HFFc6 (cell line): ENCODE measurements at places on chromosomes 3 and 15.

DNA sequence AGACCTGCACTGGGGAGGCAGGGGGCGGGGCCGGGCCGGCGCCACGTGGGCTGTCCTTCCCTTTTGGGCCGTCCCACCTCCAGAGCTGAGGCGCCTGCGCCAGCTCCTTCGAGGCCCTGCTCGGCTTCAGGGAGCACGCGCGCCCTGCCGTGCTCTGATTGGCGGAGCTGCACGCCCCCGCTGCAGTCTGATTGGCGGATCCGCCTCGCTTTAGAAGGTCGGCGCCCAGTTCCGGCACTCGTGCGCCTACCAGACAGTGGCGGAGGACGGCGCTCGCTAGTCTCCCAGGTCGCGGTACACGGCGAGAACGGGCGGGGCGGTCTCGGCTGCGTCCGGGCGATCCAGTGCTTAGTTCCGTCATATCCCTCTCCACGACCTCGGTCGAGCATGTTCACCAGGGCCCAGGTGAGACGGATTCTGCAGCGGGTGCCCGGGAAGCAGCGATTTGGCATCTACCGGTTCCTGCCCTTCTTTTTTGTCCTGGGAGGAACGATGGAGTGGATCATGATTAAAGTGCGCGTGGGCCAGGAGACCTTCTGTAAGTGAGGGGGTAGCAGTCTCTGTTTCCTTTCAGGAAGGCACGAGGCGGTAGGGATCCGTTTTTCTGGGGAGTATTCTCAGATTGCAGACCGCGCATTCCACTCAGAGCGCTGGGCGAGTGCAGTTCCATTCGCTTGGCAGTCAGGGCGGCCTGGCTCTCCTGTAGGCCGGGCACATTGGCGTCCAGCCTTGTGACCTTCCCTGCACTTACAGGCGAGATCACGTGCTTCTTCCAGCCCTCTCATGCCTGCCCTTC lies at the start of gene UQCC5:
Gene UQCC5 (plus strand): TSS at position 237 of the 796 bp plus-strand sequence. CDS start 151 bp downstream, at position 388.
- peak; percentile 98 for DNase-seq

GRCh38 chr3:160444411-160444810 lies 5.2 kb downstream of the TRIM59 start:
- no peak for DNase-seq

- DNase-seq = peak; percentile 40
Measured at GRCh38 chr3:39126532-39127071, 19.1 kb downstream of the TTC21A start.

DNA sequence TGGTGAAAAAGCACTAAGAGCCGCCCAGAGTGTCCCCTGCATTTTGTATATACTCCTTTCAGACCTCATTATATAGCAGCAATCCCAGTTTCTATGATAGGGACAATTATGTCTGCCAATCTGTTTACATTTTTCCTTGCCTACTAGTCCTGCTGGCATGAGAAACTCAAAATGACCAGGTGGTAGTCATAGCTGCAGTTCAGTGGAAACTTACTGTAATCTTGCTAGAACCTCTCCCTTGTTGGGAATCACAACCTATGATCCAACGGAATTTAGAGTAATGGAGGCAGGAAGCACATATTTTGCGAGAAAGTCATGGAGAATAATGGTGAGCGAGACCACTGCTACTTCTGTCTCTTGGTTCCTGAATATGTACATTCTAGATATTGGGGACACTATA lies 28.6 kb upstream of the MINAR1 start:
- peak; percentile 59 for DNase-seq

- peak; percentile 45 for DNase-seq
Measured at GRCh38 chr15:99729920-99730319, 3.3 kb downstream of the LYSMD4 start.

DNA sequence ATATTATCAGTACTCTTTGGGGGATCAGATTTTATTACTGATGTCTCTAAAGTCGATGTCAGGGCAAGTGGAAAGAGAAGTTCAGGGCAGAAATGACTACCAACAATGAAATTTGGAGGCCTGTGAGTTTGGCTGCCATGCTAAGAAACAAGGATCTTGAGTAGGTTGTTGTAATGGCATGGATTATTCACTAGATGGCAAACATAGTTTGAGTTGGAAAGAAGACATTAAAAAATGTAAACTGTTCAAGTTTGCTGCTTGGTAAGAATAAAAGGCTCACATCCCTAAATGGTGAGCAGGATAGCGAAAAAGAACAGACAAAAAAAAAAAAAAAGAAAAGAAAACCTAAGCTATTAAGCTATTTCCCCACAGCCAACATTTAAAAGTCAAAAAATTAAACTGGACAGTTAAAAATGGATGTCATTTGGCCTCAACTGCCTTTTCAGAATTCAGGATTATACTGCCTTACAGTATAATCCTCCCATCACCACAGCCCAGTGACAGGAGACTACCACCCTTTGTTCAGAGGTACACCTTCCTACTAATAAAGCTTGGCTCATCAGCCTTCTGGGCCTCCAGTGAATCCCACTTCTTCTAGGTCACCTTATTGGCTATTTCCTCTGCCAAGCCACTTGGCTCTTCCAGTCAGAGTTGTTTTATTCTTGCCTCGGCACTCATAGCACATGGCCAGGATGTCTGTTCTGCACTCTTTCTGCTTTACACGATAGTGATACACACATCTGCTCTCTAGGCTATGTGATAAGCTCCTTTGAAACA lies 163.7 kb downstream of the PLD1 start:
- peak; percentile 62 for DNase-seq

DNA sequence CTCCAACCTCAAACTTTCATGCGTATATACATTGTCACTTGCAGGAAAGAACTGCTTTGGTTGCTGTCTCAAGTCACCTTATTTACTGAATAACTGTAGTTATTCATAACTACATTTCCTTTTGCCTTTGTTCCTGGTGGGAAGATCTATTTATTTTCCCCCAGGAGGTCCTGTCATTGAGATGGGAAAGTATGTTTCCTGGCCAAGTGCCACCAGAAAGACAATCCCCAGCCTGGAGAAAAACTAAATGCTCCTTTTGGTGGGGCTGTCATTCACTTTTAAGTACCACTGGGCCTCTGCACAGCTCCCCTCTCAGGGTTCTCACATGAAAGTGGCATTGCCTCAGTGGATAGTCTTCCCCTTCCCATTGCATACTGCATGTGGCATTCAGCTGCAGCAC lies 59.8 kb downstream of the LRRC3B start:
- no peak for DNase-seq

DNA sequence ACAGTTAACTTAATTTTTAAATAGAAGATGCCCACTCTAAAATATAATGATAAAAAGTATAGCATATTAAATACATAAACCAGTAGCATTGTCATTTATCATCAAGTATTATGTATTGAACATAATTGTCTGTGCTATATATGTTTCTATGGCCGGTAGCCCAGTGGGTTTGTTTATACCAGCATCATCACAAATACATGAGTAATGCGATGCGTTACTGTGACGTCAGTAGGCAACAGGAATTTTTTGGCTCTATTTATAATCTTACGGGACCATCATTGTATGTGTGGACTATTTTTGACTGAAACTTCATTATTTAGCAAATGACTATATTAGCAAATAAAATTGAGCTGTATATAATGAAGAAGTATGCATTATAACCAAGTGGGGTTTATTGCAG lies 82.1 kb downstream of the FLNB start:
- peak; percentile 26 for DNase-seq
